Osteocyte (in vitro differentiated cells): ENCODE measurements at places on chromosomes 2 and 18. TPM values are rescaled to one million over a fixed set of nuclear protein-coding genes. Genes with fewer than 3 reads are reported as not detected.

Gene DPP4
- total RNA-seq, result not detected in 2 replicates

Gene AUP1
- total RNA-seq, result 96.3 and 97.1 TPM in 2 replicates

Gene RGPD4
- total RNA-seq, result 0.05 and 0.18 TPM in 2 replicates

Gene SULT1C2
- 1.9 and 2.2 TPM in 2 replicates for total RNA-seq

Gene NCKAP1
- 157 and 165 TPM in 2 replicates for total RNA-seq

Gene GREB1L
- total RNA-seq, result 0.60 and 0.70 TPM in 2 replicates

GRCh38 chr2:20612925-20613916 is 37.7 kb downstream of the HS1BP3 start:
- DNase-seq, result no peak
- H3K36me3 ChIP-seq, result peaks cover 3% of the 10 kb centered on the region
- H3K4me1 ChIP-seq, result peaks cover 29% of the 10 kb centered on the region
- H3K27ac ChIP-seq, result no peak overlapping the region

- no peak for DNase-seq
- no peak overlapping the region for H3K4me3 ChIP-seq
- H3K36me3 ChIP-seq, result no peaks in the 10 kb centered on the region
- H3K27ac ChIP-seq, result no peak overlapping the region
These were observed 76.2 kb upstream of the HDAC4 start for GRCh38 chr2:239476757-239477585.

GRCh38 chr2:238908960-238909951 is 61.4 kb downstream of the TWIST2 start:
- H3K27ac ChIP-seq, result no peak overlapping the region
- no peaks in the 10 kb centered on the region for H3K27me3 ChIP-seq
- H3K4me3 ChIP-seq, result no peak overlapping the region
- H3K4me1 ChIP-seq, result peaks cover 9% of the 10 kb centered on the region

- H3K4me3 ChIP-seq, result no peak overlapping the region
- H3K4me1 ChIP-seq, result no peaks in the 10 kb centered on the region
- H3K27ac ChIP-seq, result no peak overlapping the region
- DNase-seq, result no peak
- no peaks in the 10 kb centered on the region for H3K36me3 ChIP-seq
These were observed 249.2 kb downstream of the TXNL1 start for GRCh38 chr18:56389190-56389589.

DNA sequence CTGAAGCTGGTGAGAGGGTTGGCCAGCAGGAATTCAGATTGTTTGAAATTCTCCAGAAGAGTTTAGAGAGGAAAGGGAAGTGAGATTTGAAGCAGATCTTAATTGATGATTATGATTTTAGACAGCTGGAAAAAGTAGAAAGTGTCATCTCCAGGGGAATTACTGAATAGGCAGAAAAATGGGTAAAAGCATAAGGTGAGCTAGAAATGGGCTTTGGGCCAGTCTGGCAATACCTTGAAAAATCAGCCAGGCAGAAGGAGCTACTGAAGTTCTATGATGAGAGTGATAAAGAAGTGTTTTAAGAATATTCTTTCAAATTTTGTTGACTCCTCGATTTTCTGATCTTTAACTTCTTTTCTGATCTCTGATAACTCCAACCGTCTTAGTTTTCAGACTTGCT is 172.9 kb upstream of the CCDC150 start:
- no peaks in the 10 kb centered on the region for H3K27me3 ChIP-seq
- no peak overlapping the region for H3K4me3 ChIP-seq
- no peaks in the 10 kb centered on the region for H3K36me3 ChIP-seq

- H3K4me3 ChIP-seq, result no peak overlapping the region
- H3K36me3 ChIP-seq, result peaks cover 2% of the 10 kb centered on the region
- H3K27ac ChIP-seq, result no peak overlapping the region
- DNase-seq, result no peak
- peaks cover 20% of the 10 kb centered on the region for H3K4me1 ChIP-seq
These were observed 115.3 kb upstream of the FZD5 start for GRCh38 chr2:207885010-207885409.

GRCh38 chr2:228869636-228870264 is 401.3 kb downstream of the PID1 start:
- H3K36me3 ChIP-seq, result no peaks in the 10 kb centered on the region
- no peak overlapping the region for H3K4me3 ChIP-seq
- no peak overlapping the region for H3K27ac ChIP-seq
- DNase-seq, result no peak

- H3K4me1 ChIP-seq, result peaks cover 30% of the 10 kb centered on the region
- H3K36me3 ChIP-seq, result no peaks in the 10 kb centered on the region
- no peak overlapping the region for H3K4me3 ChIP-seq
- no peak for DNase-seq
- H3K27me3 ChIP-seq, result no peaks in the 10 kb centered on the region
These were observed 59.4 kb upstream of the RAPH1 start for GRCh38 chr2:203594541-203594940.

GRCh38 chr2:210818473-210818872 is 262.1 kb downstream of the CPS1 start:
- H3K4me3 ChIP-seq, result no peak overlapping the region
- H3K36me3 ChIP-seq, result no peaks in the 10 kb centered on the region
- no peak overlapping the region for H3K27ac ChIP-seq
- no peak for DNase-seq
- H3K27me3 ChIP-seq, result peaks cover 3% of the 10 kb centered on the region

DNA sequence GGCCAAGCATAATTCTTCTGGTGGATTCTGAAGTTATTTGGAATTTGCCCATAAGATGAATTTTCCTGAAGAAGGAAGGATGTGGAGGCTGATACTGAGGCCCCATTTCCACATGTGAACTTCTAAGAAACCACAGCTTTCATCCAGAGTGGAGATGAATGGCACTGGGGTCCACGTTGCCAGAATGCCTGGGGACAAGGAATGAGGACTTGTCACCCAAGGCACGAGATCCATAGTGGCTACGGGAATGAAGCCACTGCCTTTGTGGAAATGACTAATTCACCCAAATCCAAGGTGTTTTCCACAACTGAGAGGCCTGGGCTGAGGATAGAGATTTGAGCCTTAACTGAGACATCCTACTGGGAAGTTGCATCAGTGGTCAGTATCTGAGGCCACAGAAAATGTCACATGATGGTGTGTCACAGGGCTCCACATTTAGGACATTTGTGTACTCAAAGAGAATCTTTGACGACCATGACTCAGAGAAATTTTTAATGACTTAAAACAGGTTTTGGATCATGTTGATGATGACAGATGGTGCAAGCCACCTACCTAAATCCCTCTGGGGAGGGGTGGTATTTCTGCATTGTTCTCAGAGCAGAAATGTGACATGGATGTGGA is 286.1 kb downstream of the SOX11 start:
- no peak overlapping the region for H3K27ac ChIP-seq
- H3K4me1 ChIP-seq, result peaks cover 5% of the 10 kb centered on the region
- peaks cover 7% of the 10 kb centered on the region for H3K27me3 ChIP-seq
- no peak overlapping the region for H3K4me3 ChIP-seq
- no peaks in the 10 kb centered on the region for H3K36me3 ChIP-seq

DNA sequence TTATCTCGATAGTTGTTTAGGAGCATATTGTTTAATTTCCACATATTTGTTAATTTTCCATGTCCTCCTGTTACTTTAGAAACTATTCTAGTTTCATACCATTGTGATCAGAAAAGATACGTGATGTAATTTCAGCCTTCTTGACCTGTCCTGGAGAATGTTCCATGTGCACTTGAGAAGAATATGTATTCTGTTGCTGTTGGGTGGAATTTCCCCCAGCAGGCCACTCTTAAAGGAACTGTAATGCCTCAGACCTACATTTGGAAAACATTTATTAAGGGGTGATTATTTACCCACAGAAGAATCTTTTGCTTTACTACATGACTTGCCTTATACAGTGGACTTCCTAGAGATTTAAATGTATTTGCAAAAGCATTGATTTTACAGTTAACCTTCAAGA is 55.5 kb downstream of the LIMS1 start:
- peaks cover 2% of the 10 kb centered on the region for H3K36me3 ChIP-seq
- H3K27me3 ChIP-seq, result no peaks in the 10 kb centered on the region
- H3K4me1 ChIP-seq, result peaks cover 89% of the 10 kb centered on the region
- no peak for DNase-seq

DNA sequence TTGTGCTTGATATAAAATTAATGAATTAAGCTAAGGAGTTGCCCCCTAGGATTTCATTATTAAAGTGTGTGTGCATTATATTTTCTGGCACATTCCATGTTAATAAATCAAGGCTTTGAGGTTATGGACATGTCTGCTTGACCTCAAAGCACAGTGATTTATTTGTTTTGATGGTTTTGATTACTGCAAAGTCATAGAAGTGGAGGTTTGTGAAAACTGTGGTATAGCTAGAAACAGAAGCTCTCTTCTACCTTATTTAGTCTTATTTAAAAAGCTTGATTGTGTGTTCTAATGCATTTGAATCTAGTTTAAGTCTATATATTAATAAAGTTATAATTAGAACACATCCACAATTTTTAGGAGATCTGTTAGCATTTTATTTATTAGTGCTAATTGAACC is 32.2 kb downstream of the DOK6 start:
- no peaks in the 10 kb centered on the region for H3K27me3 ChIP-seq
- no peak for DNase-seq
- no peak overlapping the region for H3K27ac ChIP-seq
- no peaks in the 10 kb centered on the region for H3K4me1 ChIP-seq

GRCh38 chr2:21761361-21761760 is 637.6 kb downstream of the TDRD15 start:
- no peaks in the 10 kb centered on the region for H3K36me3 ChIP-seq
- H3K4me1 ChIP-seq, result no peaks in the 10 kb centered on the region
- no peak for DNase-seq
- H3K27ac ChIP-seq, result no peak overlapping the region
- no peaks in the 10 kb centered on the region for H3K27me3 ChIP-seq

GRCh38 chr2:198774576-198774975 is 683.2 kb downstream of the SATB2 start:
- no peak for DNase-seq
- H3K36me3 ChIP-seq, result no peaks in the 10 kb centered on the region
- no peak overlapping the region for H3K27ac ChIP-seq
- H3K4me3 ChIP-seq, result no peak overlapping the region

DNA sequence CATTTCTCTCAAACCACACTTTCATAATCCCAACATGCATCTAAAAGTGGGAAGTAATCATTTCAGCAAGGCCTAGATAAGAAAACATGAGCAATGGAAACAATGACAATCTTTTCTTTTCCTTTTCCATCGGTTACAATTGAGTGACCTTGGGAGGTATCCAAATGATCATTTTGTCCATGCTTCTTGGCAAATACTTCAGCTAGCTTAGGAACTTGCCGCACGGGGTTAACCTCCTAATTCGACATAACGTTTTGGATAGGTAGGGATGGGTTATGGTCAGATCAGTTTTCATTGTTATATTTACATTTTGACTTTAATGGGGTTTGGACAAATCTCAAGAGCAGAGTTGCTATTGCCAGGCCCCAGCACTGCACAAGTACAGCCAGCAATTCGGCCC is 4.6 kb upstream of the PTPRM start:
- no peaks in the 10 kb centered on the region for H3K27me3 ChIP-seq
- H3K36me3 ChIP-seq, result no peaks in the 10 kb centered on the region
- H3K4me3 ChIP-seq, result no peak overlapping the region
- peaks cover 18% of the 10 kb centered on the region for H3K4me1 ChIP-seq
- no peak for DNase-seq
- no peak overlapping the region for H3K27ac ChIP-seq

DNA sequence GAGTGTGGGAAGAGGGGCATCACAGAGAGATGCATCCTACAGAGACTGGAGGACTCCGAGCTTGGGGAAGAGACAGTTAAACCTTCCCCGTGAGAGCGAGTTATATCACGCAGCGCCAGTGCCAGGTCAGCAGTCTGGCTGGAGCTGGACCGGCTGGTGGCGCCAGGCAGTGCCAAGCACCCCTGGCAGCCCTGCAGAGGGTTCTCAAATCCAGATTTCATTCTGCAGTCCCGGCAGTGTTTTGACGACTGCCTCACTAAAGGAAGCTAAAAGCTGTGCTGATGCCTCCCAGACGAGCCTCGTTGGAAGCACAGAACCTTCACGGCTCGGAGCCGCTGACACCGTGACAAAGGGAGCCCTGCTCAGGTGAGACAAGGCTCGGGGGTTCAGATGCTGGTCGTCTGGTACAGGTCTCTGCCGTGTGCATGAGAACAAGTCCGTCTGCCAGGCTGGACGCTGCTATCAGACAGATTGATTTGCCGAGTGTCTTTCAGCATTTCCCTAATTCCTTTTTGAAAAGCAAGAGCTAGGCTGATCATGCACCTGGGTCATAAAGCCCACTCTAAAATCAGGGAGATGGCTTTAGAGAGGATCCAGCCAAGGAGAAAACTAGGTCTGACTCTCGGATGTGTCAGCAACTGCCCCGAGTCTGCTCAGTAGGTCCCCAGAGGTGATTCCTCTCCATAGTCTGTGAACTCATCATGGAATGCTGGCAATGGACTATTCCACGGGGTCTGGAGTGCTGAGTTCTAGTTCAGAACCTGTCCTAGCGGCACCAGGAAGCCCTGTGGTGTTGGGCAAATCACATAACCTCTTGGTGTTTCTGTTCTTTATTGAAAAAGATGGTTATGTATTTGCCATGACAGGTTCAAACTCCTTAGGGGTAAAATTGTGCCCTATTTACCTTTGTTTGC is 240.6 kb downstream of the SOX11 start:
- H3K36me3 ChIP-seq, result no peaks in the 10 kb centered on the region
- no peak overlapping the region for H3K27ac ChIP-seq
- no peaks in the 10 kb centered on the region for H3K4me1 ChIP-seq
- H3K4me3 ChIP-seq, result no peak overlapping the region
- DNase-seq, result no peak
- H3K27me3 ChIP-seq, result peaks cover 9% of the 10 kb centered on the region

DNA sequence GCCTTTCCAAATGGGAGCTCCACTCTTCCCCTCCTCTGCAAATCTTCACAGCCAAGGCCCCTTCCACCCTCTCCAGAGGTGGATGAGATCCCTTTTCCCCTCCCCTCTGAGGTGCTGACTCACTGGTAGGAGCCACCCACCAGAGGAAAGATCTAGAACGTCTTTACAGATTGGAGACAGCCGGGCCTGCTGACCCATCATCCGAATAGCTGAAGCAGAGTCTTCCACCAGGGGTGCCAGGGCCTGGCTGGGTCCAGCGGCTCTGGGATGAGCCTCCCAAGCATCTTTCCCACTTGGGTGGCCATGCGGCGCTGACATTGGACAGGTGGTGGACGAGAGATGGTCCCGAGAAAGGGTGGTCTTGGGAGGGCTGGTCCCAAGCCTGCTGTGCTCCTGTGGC is 9.0 kb downstream of the ERFE start:
- H3K4me1 ChIP-seq, result peaks cover 33% of the 10 kb centered on the region
- H3K36me3 ChIP-seq, result peaks cover 21% of the 10 kb centered on the region
- H3K4me3 ChIP-seq, result no peak overlapping the region
- H3K27me3 ChIP-seq, result no peaks in the 10 kb centered on the region
- H3K27ac ChIP-seq, result no peak overlapping the region
- DNase-seq, result no peak
